ENCODE measurements at places on chromosomes 6 and 20.
A peak's percentile ranks its signal among the peaks of the same experiment; 100 is the strongest.

- no peaks in the 10 kb centered on the region for H3K36me3 ChIP-seq
- no peak overlapping the region for H3K27ac ChIP-seq
- no peaks in the 10 kb centered on the region for H3K27me3 ChIP-seq
- H3K4me3 ChIP-seq = no peak overlapping the region
Measured at GRCh38 chr6:89139509-89140346, 6.1 kb upstream of the PM20D2 start.

GRCh38 chr6:89612121-89612520, 26.4 kb downstream of the LYRM2 start:
- no peaks in the 10 kb centered on the region for H3K4me1 ChIP-seq
- H3K27me3 ChIP-seq = no peaks in the 10 kb centered on the region
- H3K36me3 ChIP-seq = no peaks in the 10 kb centered on the region
- H3K27ac ChIP-seq = no peak overlapping the region
- H3K4me3 ChIP-seq = no peak overlapping the region

GRCh38 chr6:93183531-93183972, 235.8 kb downstream of the EPHA7 start:
- no peak overlapping the region for H3K27ac ChIP-seq
- no peaks in the 10 kb centered on the region for H3K36me3 ChIP-seq
- no peak overlapping the region for H3K4me3 ChIP-seq

DNA sequence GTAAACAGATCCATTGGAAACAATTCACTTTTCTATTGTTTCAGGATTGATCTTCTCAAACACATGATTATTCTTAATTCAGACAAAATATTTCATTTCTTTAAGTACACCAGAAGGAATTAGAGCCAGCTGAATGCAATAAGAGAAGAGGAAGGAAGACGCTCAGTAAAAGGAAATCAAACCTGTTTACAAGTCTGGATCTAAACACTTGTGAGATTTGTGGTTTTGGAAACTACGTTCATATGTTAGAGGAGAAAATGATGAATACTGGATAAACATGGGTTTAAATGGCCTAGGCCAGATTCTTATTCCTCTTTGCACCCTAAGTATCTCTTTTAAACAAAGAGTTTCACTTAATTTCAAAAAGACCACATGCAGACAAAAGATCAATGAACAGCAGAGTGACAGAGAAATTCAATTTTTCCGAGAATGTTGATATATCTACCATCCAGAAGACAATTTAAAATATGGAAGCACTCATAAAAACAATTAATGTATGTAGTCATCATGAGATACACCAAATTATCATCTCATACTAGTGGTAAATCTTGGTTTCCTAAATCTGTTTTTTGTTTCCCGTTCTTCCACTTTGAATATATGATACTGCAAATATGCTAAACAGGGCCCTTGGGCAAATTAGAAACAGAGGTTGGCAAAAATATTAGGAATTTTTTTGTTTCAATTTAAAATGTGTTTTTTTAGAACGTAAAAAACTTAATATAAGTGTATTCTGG, 703.5 kb upstream of the CITED2 start:
- H3K27me3 ChIP-seq = no peaks in the 10 kb centered on the region
- peaks cover 11% of the 10 kb centered on the region for H3K4me1 ChIP-seq
- H3K36me3 ChIP-seq = no peaks in the 10 kb centered on the region
- no peak overlapping the region for H3K4me3 ChIP-seq

DNA sequence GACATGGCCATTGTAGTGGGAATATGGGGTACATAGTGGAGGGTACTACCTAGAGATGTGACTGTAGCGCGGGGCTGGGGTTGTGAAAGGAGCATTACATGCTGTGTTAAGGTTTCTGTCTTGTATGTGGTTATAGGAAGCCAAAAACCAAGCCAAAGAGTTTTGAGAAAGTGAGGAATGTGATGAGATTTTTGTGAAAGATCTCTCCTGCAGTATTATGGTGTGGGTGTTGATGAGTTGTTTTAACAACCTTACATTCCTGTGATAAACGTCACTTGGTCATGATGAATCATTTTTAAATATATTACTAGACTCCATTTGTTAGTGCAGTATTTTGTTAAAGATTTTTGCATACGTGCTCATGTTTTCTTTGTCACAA, 48.9 kb downstream of the ZFAND3 start:
- peaks cover 17% of the 10 kb centered on the region for H3K4me1 ChIP-seq
- no peak for DNase-seq
- no peaks in the 10 kb centered on the region for H3K27me3 ChIP-seq
- H3K27ac ChIP-seq = no peak overlapping the region
- H3K4me3 ChIP-seq = no peak overlapping the region

DNA sequence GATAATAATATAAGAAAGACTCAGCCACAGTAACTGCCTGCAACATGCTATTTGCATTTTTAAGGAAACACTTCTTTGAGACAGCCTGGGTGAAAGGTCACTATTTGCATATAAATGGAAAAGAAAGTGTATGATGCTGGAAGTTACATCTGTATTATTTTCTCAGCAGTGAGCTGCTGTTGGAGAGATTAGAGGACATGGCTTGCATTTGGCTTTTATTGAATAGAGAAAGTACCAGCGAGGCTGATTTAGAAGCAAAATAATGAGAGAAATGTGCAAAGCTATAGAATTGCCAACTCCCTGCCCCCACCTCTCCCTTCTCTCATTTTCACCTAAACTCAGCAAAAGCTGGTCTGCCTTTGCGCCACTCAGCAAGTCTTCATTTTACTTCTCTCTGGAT, 12.7 kb downstream of the MYT1 start:
- peaks cover 15% of the 10 kb centered on the region for H3K27me3 ChIP-seq
- H3K27ac ChIP-seq = no peak overlapping the region
- no peaks in the 10 kb centered on the region for H3K4me1 ChIP-seq
- H3K36me3 ChIP-seq = no peaks in the 10 kb centered on the region

DNA sequence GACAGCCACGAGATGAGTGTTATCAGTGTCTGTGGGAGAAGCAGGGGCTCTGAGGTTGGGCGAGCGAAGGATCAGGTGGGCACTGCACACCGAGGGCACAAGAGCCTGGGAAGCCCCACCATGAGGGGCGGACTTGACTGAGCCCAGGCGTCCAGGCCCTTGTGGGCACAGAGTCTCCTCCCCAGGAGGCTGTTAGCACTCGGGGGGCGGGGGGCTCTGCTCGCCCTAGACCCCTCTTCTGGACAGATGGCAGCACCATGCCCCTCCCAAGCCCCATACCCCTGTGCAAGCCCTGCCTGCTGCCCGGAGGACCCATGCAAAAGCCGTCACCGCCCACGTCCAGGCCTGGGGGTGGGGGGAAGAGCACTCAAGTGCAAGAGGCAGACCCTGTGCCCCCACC, 21.7 kb upstream of the SLCO4A1 start:
- no peaks in the 10 kb centered on the region for H3K36me3 ChIP-seq
- DNase-seq = no peak
- no peak overlapping the region for H3K27ac ChIP-seq
- H3K27me3 ChIP-seq = no peaks in the 10 kb centered on the region
- peaks cover 60% of the 10 kb centered on the region for H3K4me1 ChIP-seq

- no peak overlapping the region for H3K4me3 ChIP-seq
- H3K4me1 ChIP-seq = no peaks in the 10 kb centered on the region
- H3K27me3 ChIP-seq = peaks cover 79% of the 10 kb centered on the region
- H3K27ac ChIP-seq = no peak overlapping the region
- H3K36me3 ChIP-seq = no peaks in the 10 kb centered on the region
Measured at GRCh38 chr20:57263801-57264792, 2.3 kb downstream of the BMP7 start.

DNA sequence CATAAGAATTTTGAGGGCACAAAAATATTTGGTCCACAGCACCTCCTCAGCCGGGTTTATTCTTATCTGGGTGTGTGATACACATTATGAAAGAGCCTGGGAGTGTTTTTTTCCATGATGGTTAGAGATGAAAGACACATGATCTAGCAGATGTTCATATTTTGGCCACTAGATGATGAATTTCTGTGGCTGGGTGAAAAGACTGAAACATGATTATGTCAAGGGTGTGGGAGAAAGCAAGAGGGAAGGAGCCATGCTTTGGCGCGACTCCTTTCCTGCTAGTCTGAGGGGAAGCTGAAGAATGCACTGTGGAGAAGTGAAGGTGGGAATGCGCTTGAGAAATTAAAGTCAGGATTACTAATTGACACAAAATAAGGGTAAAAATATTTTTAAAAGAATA, 102.3 kb downstream of the SH3BGRL2 start:
- no peak overlapping the region for H3K4me3 ChIP-seq
- H3K27me3 ChIP-seq = no peaks in the 10 kb centered on the region
- no peak for DNase-seq
- H3K4me1 ChIP-seq = no peaks in the 10 kb centered on the region
- H3K27ac ChIP-seq = no peak overlapping the region

DNA sequence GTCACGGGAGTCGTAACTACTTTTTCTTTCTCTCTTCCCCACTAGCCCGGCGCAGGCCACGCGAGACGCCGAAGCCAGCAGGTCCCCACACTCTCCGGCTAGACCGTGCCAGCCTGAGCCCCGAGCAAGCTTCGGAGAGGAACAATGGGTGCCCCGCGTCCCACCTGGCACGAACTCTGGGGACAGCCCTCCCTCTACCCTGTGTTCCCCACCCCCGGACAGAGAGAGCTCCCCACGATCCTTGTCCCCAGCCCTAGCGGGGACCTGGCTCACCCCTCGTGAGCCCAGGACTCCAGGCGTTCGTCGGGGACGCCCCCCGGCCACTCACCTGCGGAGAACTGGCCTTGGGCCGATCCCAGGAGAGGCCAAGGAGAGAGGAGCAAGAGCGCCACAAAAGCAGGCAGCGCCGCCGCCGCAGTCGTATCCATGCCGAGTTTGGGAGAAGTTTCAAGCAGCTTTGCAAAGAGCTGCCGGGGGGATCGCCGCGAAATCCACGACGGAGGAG, 416 bp downstream of the PTPRK start:
- peaks cover 16% of the 10 kb centered on the region for H3K4me1 ChIP-seq
- H3K36me3 ChIP-seq = no peaks in the 10 kb centered on the region
- H3K27ac ChIP-seq = peak overlapping the region; percentile 92
- H3K27me3 ChIP-seq = no peaks in the 10 kb centered on the region
- DNase-seq = peak; percentile 86

DNA sequence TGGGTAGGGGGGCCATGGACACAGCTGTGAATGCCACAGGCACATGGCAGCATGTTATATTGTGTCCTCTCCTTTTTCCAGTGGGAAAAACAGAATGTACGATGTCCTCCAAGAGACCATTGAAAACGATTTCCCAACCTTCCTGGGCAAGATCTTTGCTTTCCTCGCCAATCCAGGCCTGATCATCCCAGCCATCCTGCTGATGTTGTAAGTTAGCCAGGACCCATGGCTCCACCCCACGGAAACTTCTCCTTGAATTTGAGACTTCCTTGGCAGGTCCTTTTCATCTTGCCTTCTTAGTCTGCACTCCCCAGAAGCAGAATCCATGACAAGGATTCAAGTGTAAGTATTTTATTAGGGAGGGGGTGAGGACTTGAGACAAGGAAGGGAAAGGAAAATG, 28.2 kb upstream of the NOP56 start:
- H3K27ac ChIP-seq = peak overlapping the region; percentile 77
- DNase-seq = no peak
- no peaks in the 10 kb centered on the region for H3K36me3 ChIP-seq
- H3K27me3 ChIP-seq = no peaks in the 10 kb centered on the region

- H3K27ac ChIP-seq = no peak overlapping the region
- H3K4me1 ChIP-seq = no peaks in the 10 kb centered on the region
- H3K27me3 ChIP-seq = peaks cover 39% of the 10 kb centered on the region
- no peak overlapping the region for H3K4me3 ChIP-seq
- H3K36me3 ChIP-seq = no peaks in the 10 kb centered on the region
Measured at GRCh38 chr6:27684264-27685211, 211.6 kb upstream of the ZNF184 start.

DNA sequence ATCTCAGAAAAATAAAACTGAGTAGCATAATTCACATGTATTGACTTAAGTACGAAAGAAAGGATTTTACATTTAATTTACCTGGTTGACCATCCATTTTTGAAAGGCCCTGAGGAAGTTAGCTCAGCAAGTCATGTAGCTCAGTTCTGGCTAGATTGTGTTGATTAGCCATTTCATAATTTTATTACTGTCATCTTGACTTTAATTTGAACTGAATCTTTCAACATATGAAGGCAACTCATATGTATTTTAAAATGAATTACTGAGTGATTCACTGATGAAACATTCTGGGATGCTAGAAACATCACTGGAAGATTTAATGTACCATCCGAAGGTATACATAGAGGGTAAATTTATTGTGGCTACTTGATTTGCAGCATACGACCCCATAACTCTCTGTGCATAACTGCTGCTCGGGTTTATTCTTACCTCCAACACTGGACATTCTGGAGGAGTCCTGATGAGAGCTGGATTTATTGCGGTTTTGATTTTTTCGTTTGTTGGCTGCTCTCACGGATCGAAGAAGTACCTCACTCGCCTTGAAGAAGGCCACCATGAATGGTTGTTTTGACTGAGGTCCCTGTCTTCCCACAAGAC, 101.7 kb downstream of the BMP5 start:
- no peaks in the 10 kb centered on the region for H3K27me3 ChIP-seq
- DNase-seq = no peak
- H3K4me1 ChIP-seq = no peaks in the 10 kb centered on the region
- no peaks in the 10 kb centered on the region for H3K36me3 ChIP-seq

GRCh38 chr6:88135578-88136114, 30.5 kb downstream of the CNR1 start:
- H3K27me3 ChIP-seq = no peaks in the 10 kb centered on the region
- H3K36me3 ChIP-seq = no peaks in the 10 kb centered on the region

GRCh38 chr6:11009353-11009752, 34.8 kb downstream of the ELOVL2 start:
- H3K4me3 ChIP-seq = no peak overlapping the region
- H3K36me3 ChIP-seq = no peaks in the 10 kb centered on the region
- no peak overlapping the region for H3K27ac ChIP-seq
- DNase-seq = no peak
- H3K27me3 ChIP-seq = peaks cover 6% of the 10 kb centered on the region

- H3K27me3 ChIP-seq = no peaks in the 10 kb centered on the region
- no peak for DNase-seq
- H3K27ac ChIP-seq = peak overlapping the region; percentile 93
Measured at GRCh38 chr6:33273129-33273923, 1.5 kb downstream of the RPS18 start.

GRCh38 chr6:16868968-16869367, 107.7 kb upstream of the ATXN1 start:
- no peak overlapping the region for H3K27ac ChIP-seq
- no peak overlapping the region for H3K4me3 ChIP-seq
- H3K4me1 ChIP-seq = no peaks in the 10 kb centered on the region
- H3K27me3 ChIP-seq = no peaks in the 10 kb centered on the region
- no peak for DNase-seq
- H3K36me3 ChIP-seq = no peaks in the 10 kb centered on the region

GRCh38 chr6:42555477-42556457, 8.1 kb upstream of the UBR2 start:
- no peaks in the 10 kb centered on the region for H3K4me1 ChIP-seq
- H3K27me3 ChIP-seq = no peaks in the 10 kb centered on the region
- no peak overlapping the region for H3K27ac ChIP-seq
- H3K4me3 ChIP-seq = no peak overlapping the region
- no peaks in the 10 kb centered on the region for H3K36me3 ChIP-seq
- no peak for DNase-seq

All from upper lobe of right lung (tissue), 1 donor.